Mesenteric fat pad (tissue), 1 donor: ENCODE measurements at places on chromosomes 3 and 15. TPM values are rescaled to one million over a fixed set of nuclear protein-coding genes. Genes with fewer than 3 reads are reported as not detected.

GRCh38 chr3:135460273-135460672, 505.3 kb upstream of the PPP2R3A start:
- DNase-seq = no peak

- no peak for DNase-seq
Observed at GRCh38 chr15:84947947-84948830, 33.5 kb upstream of the PDE8A start.

DNA sequence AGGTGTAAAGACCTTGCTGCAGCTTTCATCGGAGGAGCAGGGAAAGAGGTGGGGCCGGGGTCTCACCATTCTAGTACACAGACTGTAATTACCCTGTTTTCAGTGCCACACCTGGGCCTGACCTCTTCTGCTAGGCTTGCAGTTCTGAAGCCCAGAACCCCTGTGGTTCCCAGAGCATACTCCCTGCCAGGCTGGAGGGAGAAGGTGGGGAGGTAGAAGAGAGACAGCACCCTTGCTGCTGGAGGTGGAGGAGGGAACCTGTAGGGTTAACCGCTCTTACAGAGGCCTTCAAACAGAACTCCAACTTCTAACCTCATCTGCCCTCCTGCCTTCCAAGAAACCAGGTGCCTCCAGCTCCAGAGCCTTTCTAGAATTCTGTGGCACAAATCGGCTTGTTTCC, 27.0 kb downstream of the PCOLCE2 start:
- DNase-seq = no peak

Gene GMNC
- not detected for total RNA-seq
